Activated naive CD8-positive, alpha-beta T cell treated with anti-CD3 and anti-CD28 coated beads, Interleukin-2, amount 50 U/mL, for 24 hours (primary cell): ENCODE measurements at places on chromosomes 6 and 20.
A peak's percentile ranks its signal among the peaks of the same experiment; 100 is the strongest.

DNA sequence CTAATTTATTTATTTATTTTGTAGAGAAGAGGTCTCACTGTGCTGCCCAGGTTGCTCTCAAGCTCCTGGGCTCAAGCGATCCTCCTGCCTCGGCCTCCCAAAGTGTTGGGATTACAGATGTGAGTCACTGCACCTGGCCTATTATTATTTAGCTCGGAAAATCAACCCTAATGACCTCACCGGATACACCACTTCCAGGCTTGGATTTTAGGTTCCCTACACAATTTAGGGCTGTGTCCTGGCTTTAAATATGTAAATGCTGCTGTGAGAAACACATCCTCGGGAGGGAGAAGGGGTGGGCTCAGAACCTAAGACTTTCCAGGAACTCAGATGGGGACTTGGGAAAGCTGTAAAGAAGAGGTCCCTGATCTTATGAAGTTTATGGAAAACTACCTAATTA, 51.0 kb upstream of the SLC32A1 start:
- DNase-seq = no peak

GRCh38 chr20:21702553-21703470, 2.7 kb upstream of the PAX1 start:
- DNase-seq = peak; percentile 65

DNA sequence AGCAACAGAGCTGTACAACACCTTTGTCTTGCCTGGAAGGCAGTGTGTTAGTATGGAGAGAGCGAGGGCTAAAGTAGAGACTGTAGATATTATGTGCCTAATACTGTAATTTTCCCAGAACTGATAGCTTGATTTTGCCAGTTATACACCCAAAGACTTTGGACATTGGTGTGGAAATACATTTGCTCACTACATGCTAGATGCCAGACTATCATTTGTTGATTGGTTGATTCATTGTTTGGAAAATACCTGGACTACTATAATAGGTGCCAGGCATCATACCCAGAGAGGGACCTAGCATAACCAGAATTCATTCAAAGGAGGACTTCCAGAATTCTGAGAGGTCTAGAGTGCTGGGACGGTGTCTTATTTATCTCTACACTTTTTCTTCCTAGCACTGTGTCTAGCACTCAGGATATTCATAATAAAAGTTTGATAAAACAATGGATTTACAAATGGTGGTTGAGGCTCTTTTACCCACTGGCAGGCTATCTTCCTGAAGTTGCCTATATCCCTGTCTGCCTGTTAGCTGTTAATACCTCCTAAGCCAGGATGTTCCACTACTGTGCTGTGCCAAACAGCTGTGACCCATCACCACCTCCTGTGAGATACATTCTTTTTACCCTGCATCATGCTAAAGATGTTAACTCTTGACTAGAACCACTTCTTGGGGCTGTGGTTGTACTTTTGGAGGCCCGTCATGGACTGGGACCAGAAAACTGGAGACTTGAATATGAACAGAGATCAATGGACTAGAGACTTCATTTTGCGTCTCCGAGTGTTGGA, 72.2 kb upstream of the FUCA2 start:
- no peak for DNase-seq

DNA sequence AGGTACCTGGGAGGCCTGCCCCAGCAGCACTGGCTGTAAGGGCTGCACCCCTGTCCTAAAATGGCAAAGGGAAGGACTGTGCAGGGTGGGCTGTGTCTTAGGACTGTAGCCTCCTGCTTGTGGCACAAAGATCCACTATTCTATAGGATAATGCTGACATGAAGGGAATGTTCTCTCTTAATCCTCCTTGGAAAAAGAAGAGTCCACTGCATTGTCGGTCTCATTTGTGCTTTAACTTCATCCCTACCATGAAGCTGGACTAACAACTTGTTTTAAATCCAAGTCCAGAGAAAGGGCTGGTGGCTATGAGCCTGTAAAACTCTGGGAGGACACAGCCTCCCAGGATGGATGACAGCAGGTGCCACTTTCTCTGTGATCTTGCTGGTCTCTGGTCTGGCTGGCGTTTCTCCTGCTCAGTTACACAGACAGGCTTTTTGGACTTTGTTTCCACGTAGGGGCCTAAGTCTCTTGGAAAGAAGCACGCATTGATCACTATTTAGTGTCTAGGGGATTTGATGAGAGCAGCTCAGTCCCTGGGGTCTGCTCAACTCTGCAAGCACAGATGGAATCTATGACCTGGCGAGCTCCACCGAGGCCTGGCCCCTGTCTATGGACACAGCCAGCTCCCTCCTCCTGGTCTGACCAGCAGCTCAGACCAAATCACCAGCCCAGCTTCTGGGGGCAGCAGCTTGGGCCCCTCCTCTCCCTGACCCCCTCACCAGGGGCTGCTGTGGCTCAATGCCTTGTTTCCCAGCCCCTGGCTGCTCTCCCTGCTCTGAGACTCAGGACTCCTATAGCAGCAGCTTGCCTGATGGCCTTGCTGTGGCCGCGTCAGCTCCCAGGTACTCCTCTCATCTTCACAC, 4.8 kb downstream of the CST3 start:
- no peak for DNase-seq

DNA sequence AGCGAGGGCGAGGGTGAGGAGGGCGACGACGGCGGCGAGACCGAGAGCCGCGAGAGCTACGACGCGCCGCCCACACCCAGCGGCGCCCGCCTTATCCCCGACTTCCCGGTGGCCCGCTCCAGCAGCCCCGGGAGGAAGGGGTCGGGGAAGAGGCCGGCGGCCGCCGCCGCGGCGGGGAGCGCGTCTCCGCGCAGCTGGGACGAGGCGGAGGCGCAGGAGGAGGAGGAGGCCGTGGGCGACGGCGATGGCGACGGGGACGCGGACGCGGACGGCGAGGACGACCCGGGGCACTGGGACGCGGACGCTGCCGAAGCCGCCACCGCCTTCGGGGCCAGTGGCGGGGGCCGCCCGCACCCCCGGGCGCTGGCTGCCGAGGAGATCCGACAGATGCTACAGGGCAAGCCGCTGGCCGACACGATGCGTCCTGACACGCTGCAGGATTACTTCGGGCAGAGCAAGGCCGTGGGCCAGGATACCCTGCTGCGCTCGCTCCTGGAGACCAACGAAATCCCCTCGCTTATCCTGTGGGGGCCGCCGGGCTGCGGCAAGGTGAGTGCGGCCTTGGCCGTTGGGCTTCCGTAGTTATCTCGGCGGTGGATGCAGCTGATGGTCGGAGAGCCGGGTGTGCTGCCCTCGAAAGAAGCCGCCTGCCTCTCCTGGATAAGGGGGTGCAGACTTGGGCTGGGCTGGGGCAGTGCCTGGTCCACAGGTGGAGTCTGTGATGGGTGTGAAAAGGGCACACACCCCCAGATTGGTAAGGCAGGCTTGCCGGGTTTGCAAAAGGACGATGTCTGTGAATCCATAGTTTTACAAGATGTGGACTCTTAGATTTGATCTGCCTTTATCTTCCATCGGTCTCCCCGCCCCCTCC, 938 bp downstream of the WRNIP1 start:
- DNase-seq = peak; percentile 56

DNA sequence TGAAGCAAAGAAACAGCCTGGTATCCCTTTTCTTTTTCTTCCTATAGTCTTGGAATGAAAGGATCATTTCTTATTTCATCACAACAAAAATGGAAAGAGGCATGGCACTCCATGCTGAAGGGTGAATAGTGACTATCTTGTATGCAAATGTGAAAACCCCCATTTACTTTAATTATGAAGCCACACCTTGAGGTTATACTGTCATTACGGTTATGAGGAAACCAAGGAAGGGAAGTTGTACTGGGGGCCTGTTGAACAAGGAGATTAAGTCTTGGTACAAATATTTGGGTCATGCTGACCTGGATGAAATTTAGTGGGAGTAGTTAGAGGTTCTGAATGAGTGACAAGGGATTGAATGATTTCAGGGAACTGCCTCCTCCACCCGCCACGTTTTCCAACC, 8.7 kb upstream of the STXBP5 start:
- DNase-seq = no peak
